Hematopoietic multipotent progenitor cell (in vitro differentiated cells): ENCODE measurements at places on chromosomes 1 and 21.

- DNase-seq, result no peak
These were observed 24.6 kb downstream of the TRIM45 start for GRCh38 chr1:117096951-117097408.

DNA sequence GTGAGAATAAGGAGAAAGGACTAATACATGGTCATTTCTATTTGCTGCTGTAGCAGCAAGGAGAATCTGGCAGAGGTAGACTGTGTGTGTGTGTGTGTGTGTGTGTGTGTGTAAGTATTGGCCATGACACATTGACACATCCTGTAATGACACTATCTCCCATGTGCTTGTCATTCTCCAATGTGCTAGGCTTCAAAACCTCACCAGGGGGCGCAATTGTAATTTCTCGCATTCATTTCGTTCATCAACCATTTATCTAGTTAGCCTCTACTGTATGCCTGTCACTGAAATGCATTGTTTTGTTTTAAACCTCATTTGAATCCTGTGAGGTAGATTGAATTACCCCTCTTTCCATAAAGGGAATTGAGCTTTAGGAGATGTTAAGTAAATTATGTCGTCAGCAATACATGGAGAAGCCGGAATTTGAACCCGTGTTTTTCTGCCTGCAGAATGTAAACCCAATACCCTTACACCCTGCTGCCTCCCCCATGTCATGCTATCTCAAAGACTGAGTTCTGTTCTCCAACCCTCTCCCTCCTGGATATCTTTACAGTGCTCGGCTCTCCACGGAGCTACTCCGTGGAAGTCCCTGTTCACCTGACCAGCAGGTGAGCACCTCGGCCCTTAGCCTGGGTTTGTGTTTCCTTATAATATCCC lies 100.8 kb downstream of the UCK2 start:
- peak; percentile 64 for DNase-seq

GRCh38 chr1:239686386-239686785 lies 300.0 kb downstream of the CHRM3 start:
- DNase-seq, result no peak

DNA sequence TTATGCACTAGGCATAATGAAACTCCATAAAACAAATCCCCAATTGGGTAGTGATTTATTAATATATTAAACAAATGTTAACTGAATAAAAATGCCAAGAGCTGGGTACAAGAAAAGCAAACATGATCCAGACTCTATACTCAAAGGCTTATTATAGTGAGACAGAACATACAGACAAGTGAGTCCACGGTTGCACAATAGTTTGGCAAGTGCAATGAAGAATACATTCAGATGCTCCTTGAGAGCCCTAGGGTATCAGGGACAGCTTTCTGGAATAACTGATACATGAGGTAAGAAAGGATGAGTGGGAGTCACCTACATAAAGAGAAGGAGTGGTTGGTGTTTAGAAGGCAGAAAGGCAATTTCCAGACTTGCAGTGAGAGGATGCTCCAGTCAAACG lies 85.1 kb downstream of the VAV3 start:
- no peak for DNase-seq

DNA sequence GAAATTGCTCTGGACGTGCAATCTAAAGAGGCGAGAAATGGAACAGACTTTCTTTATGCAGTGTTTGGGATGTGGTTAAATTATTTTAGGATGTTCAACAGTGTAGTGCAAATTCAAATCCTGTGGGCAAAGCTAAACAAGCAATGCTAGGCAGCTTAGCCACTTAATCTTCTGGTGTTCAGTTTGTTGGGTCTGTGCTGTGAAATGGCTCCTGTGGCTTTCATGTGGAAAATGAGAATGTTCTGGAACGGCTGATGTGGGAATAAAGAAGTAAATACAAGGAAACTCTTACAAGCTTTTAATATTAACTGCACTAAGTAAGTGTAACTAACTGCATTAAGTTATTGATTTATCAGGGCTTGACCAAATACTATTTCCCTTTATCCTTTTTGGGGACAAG lies 766.6 kb downstream of the ADGRL2 start:
- DNase-seq, result no peak

GRCh38 chr1:80385650-80386049 lies 1379.1 kb upstream of the ADGRL4 start:
- DNase-seq, result no peak

DNA sequence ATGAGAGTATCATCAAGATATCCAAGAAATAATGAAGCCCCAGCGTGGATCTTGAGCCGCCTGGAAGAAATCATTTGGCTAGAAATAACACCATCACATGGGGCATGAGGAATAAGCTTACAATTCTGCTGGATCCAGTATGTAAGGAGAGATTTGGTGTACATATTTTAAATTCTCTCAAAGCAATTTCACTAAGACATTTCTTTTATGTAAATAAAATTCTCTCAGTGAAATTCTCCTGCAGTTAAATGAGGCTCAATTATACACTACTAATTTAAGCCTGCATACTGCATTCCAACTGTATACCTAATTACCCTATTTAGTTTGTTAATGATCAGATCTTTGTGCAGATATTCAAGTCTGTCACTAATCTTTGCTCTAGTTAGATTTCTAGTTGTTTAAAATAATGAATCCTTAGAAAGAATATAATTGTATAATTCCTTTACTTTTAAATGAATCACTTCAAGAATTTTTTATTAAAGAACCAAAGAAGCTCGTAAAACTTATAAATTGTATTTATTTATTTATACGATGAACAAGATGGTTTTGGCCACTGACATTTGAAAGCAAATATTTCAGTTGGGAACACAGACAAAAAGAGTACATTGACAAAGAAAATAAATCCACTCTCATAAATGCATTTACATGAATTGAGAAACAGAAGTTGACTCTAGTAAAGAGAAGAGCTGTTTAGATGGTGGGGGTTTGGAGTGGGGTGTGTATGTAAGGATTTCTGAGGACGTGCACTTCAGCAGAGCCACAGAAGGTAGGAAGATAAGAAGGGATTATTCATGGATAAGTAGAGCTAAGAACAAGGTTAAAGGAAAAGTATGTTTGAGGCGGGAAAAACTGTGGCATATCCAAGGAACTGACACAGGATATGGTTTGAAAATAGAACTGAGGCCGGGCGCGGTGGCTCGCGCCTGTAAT lies 466.8 kb downstream of the DSCAM start:
- DNase-seq, result no peak

- no peak for DNase-seq
These were observed 159.4 kb upstream of the UBE2U start for GRCh38 chr1:64043976-64044375.

- DNase-seq, result no peak
These were observed 40.9 kb downstream of the BEND5 start for GRCh38 chr1:48735796-48736195.

DNA sequence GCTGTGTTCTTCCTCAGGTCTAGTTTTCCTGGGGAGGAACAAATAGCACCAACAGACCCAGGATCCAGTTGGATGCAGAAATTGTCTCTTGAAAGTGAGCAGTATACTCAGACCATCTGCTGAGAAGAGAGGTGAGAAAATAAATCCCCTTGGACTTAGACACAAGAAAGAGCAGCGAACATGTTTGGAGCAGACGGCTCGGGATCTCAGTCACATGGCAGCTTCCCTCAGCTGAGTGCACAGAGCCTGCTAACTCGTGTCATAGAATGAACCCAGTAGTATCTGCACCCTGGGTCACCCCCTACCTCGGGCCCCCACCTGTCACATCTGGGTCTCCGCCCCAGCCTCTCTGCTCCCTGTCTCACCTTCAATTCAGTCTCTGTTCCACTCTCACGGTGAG lies 115.6 kb downstream of the CCDC185 start:
- DNase-seq, result no peak

DNA sequence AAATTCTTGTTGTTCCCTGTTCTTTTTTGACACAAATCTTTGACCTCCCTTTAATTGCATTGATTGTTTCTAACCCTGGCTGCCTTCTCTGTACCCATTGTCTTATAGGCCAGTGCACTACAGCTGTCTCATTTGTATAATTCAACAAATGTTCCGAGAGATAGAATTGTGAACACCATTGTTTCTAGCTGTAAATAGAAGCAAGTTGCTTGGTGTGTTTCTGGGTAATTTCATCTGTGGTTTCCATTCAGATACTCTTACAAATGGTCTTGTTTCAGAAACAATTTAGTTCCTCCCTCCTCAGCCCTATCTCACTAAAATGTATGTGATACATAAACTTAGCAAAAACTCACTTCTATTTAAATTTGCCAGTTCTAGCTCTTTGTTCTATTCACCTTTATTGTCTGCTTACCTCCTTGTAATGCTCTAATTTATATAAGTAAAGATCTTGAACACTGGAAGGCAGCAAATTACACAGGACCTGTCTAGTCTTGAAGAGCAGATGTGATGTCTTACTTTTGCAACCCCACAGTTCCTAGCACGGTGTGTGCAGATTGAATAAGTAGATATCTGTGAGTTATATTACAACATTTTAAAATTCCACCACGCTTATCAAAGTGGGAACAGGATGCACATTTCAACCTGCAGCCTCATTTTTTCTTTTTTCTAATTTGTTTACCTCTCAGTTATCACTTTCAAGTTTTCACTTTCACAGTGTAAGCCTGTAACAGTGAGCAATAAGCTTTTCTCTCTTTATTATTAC lies 515.6 kb upstream of the ZP4 start:
- DNase-seq, result peak; percentile 14

- no peak for DNase-seq
These were observed 156.7 kb upstream of the CSF3R start for GRCh38 chr1:36639461-36639860.

DNA sequence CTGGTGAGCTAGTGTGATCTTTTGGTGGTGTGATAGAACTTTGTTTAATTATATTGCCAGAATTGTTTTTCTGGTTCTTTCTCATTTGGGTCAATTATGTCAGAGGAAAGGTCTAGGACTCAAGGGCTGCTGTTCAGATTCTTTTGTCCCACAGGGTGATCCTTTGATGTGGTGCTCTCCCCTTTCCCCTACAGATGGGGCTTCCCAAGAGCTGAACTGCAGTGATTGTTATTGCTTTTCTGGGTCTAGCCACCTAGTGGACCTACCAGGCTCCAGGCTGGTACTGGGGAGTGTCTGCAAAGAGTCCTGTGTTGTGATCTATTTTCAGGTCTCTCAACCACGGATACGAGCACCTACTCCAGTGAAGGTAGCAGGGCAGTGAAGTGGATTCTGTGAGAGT lies 25.9 kb upstream of the CD84 start:
- DNase-seq, result no peak

GRCh38 chr1:223466151-223466550 lies 72.9 kb downstream of the CCDC185 start:
- DNase-seq, result no peak

- no peak for DNase-seq
These were observed 488.1 kb upstream of the PRMT6 start for GRCh38 chr1:106568201-106568974.

DNA sequence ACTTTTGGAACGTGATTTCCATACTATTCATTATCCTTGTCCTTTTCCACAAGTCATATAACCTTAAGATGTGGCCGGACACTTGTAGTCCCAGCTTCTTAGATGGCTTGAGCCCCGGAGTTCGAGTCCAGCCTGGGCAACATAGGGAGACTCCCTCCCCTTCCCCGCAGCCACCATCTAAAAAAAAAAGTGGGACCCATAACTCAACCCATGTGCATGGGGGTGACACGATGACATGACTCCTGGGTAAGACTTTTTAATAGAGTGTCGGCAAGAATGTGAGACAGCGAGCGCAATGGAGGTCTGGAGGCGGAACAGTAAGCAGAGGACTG lies 25.7 kb downstream of the MIA3 start:
- peak; percentile 80 for DNase-seq

GRCh38 chr1:100396651-100397050 lies 44.3 kb downstream of the CDC14A start:
- DNase-seq, result peak; percentile 20

DNA sequence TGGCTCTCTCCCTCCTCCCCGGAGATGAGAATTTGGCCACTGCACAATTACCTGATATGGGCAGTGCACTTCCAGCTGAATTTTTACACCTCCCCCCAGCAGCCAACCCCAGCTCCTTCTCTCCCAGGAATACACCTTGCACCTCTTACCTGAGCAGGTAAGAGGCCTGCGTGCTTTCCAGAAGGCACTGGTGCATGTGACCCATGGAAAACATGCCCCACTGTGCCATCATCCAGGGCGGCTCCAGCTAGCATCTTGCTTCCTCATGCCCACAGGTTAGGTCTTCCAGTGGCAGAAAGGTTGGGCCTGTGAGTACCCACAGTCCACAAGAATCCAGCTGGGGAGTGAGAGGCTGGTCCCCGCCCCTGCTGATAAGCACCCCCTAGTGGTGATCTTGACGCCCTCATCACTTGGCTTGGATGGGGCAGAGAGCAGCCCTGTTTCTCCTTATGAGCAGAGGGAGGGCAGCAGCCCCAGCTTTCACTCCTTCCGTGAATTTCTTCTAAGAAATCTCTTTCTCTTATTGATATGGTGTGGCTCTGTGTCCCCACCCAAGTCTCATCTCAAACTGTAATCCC lies 57.8 kb downstream of the EDARADD start:
- DNase-seq, result peak; percentile 62

DNA sequence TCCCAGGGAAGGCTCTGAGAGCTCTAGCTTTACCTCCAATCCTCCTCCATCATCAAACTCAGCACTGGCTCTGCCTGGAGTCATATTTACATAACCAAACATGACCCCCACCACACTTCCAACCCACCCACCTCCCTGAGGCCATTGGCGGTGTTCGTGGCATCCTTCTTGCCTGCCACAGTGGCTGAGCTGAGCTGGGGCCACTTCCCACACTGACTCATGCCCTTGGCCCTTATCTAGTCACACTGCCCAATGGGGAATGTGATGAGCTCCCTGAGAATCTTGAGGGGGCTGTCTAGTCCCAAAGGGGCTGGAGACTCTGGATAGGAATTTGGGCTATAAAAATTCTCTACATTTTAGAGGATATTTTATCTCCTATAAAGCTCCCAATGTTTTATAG lies 230.9 kb upstream of the IRF2BP2 start:
- no peak for DNase-seq

DNA sequence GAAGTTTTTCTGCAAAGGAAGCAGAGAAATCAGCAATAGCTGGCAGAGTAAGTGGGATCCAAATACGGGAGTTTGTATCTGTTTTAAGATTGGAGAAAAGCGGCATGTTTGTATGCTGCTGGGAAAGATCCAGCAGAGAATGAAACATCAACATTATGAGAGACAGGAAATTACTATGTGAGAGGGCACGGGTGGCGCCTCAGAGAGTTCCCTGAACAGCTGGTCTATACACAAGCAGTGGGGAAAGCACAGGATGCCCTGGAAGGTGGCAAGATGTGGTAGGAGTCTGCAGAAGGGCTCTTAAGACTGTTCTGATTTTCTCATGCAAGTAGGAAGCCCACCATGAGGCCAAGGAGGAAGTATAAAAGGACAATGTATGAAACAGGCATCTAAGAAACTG lies 130.4 kb downstream of the RERE start:
- DNase-seq, result peak; percentile 62

DNA sequence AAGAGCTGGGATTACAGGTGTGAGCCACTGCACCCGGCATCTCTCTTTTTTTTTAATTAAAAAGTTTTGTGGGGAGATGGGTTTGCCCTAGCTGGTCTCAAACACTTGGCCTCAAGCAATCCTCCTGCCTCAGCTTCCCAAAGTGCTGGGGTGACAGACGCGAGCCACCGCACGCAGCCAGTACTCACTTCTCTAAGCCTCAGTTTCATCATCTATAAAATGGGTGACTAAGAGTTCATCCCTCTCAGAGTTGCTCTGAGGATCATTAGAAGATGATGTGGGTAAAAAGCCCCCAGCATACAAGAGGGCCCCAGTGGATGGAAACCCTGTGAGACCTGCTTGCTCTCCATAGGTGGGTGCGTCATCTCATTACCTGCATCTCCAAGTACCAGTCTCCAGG lies 2.5 kb upstream of the CATSPER4 start:
- DNase-seq, result no peak
